Stimulated activated CD8-positive, alpha-beta memory T cell treated with anti-CD3 and anti-CD28 coated beads, Interleukin-4, amount 100 ng/mL, for 24 hours (primary cell): ENCODE measurements at places on chromosomes 16 and 17.

- DNase-seq, result no peak
These were observed 959.1 kb downstream of the CDH11 start for GRCh38 chr16:64162613-64163375.

- DNase-seq, result no peak
These were observed 26.9 kb upstream of the CLEC18A start for GRCh38 chr16:69924041-69924775.

DNA sequence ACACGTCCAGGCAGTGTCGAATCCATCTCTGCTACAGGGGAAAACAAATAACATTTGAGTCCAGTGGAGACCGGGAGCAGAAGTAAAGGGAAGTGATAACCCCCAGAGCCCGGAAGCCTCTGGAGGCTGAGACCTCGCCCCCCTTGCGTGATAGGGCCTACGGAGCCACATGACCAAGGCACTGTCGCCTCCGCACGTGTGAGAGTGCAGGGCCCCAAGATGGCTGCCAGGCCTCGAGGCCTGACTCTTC lies 7.2 kb upstream of the CD68 start:
- DNase-seq, result no peak

DNA sequence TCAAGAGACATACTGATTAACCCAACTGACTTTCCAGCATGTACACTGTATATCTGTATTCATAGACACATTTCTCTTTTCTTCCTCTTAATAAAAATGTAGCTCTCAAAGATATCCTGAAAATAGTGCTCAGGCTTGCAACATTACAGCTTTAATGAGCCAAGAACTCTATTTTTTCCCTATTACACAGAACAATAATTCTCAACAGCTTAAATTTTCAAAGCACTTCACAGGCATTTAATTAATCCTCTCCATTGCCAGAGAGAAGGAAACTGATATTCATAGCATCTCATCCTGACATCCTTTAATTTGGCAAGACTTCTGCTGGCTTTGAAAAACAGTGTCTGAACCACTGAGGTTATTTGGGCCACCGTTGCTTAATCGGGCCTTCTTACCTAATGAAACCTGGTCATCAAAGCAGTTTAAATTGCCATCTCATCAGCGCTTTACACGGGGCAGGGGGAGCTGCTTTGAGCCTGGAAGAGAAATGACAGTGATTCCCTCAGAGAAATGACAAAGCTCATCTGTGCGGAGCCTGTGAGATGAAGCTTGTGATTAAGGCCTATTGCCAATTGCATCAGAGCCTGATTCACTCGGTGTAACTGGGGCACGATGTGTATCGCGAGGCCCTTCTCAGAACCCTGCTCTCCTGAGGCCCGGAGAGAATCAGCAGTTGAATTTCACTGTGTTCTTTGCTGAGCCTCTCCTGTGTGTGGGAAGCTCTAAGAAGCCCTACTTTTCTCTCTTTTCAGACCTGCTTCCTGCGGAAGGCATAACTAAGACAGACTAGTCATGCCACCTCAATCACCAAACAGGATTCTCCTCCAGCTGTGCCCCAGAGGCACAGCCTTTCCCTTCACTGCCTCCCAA lies 8.5 kb upstream of the SIAH1 start:
- DNase-seq, result no peak

DNA sequence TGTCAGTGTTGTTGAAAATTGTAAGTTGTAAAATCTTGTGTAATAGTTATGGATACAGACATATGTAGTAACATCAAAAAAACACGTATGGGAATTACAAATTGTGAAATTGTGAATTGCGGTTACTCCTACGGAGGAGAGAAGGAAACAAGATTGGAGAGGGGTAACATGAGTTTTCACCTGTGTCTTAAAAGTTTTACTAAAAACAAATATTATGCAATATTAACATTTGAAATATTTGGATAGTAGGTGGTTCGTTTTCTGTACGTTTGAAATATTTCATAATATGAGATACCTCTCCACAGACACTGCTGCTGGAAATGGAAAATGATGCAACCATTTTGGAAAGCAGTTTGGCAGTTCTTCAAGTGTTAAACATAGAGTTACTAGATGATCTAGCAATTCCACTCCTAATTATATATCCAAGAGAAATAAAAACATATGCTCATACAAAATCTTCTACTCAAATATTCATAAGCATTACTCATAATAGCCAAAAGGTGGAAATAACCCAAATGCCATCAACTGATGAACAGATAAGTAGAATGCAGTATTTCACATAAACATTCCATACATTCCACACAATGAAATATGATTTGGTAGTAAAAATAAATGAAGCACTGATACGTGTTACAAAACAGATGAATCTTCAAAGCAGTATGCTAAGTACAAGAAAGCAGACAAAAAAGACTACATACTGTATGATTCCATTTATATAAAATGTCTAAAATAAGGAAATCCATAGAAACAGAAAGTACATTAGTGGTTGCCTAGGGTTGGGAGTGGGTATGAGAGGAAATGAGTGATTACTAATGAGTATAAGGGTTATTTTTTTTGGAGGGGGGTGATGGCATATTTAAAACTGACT lies 40.7 kb upstream of the ABCA10 start:
- DNase-seq, result no peak

GRCh38 chr16:87723226-87723623 lies 42.6 kb downstream of the KLHDC4 start:
- DNase-seq, result no peak

- no peak for DNase-seq
These were observed 114.6 kb downstream of the MRM1 start for GRCh38 chr17:36715951-36716350.

DNA sequence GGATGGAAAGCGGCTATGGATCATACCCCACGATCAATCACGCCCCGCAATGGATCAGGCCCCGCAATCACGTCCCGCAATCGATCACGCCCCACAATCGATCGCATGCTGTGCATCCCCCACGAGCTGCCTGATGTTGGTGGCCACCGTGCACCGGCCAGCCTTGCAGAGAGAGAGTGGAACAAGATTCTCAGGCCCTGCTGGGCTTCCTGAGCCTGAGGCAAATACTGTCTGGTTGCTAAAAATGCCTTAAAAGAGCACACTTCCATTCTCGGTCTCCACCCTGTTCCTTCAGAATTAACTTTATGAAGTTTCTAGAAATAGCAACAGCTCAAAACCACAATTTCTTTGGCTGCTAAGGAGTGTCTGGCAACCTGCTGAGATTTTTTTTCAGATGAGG lies 81.5 kb downstream of the VPS53 start:
- DNase-seq, result no peak

DNA sequence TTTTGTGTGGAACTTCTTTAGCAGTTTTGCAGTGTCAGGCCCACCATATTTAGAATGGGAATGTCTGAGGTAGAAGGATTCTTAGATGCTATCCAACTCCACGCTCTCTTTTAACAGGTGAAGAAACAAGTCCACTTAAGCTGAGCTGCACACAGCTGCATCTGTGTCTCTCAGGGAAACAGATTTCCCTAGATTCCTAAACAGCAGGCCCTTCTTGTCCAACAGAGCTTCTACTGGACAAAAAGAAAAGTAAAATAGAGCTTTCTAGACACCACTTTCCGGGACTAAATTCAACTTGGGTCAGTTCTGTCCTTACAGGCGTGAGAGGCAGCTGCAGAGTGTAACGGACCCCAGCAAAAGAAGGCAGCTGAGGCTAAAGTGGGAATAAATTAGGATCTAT lies 51.7 kb downstream of the SNX11 start:
- no peak for DNase-seq

DNA sequence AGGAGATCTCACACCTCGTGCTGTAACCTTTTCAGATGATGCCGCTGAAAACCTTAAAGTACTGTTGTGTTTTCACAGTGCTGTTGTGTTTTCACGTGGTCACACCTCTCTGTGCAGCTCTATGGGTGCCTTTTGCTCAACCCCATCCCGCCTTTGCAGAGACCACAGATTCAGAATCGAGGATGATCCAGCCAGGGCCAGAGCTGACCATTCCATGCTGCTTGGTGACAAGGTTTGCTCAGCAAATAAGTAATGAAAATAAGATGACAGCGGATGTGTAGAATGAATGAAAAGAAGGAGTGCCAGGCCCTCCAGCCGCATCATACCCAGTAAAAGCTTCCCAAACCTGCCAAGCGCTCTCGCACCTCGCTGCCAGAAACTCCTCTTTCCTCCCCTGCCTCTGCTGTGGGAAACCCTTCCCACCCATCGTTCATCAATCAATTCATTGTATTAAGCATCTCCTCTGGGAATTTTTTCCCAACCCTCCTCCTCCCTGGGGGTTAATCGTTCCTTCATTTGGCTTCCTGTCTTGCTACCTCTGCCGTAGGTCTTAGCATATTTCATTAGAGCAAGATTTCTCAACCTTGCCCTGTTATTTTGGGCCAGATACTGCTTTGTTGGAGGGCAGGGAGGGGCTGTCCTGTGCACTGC lies 93.4 kb upstream of the CRHR1 start:
- DNase-seq, result no peak

DNA sequence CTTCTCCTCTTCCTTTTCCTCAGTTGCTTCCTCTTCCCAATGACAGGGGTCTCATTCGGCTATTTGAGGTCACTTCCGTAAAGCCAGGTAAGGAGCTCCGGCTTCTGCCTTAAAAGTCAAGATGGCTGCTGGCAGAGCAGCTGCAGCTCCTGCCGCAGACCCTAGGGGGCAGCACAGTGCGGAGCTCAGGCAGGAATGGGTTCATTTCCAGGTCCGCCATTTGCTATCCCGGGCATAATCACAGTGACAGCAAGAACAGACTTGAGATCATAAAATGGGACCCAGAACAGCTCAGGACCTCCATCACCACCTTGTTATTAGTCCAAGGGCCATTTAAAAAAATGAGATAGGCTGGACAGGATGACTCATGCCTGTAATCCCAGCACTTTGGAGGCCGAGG lies 199.5 kb downstream of the ZNF18 start:
- no peak for DNase-seq

- no peak for DNase-seq
These were observed 12.3 kb upstream of the PKMYT1 start for GRCh38 chr16:2992383-2993081.
